ENCODE measurements at places on chromosomes 5 and 9. TPM values are rescaled to one million over a fixed set of nuclear protein-coding genes. Genes with fewer than 3 reads are reported as not detected.

Gene SLCO6A1
- not detected for polyA plus RNA-seq

- no peak for DNase-seq
Observed at GRCh38 chr5:98471458-98471857, 302.0 kb upstream of the RGMB start.

DNA sequence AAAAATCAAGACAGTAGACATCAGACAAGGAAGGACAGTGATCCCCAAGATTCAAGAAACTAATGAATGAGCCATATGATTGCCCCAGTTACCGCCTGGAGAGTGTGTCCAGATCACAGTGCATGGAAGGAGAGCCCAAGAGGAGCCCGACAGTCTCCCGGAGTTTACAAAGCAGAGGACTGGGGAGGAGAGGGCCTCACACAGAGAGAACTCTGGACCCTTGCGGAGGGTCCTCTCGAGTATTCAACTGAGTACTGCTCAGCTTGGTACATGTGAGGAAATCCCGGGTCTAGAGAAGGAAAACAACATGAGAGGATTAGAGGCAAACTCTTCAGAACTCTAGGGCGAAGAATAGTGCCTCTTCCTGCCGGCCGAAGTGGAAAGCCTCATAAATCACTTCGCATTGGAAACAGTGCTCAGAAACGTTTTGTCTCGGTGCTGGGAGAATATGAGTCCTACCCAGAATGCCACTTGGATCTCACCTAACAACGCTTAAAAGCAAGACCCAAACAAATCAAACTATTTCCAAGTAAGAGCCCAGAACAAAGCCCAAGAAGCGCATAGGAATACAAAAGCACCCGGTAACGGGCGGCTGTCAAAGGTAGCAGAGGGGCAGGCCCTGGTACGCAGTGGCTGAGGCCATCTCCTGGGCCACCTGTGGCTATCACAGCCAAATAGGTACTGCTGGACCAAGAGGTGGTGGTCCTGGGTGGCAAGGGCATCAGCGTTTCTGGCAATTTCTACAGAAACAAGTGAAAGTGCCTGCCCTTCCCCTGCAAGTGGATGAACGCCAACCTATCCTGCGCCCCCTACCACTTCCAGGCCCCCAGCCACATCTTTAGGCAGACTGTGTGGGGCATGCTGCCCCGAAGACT is 36.0 kb downstream of the FAM78A start:
- DNase-seq, result no peak

- peak; percentile 86 for DNase-seq
Observed at GRCh38 chr5:114782869-114783268, 386.8 kb downstream of the TRIM36 start.

Gene NDST1
- 45.9 TPM for polyA plus RNA-seq

DNA sequence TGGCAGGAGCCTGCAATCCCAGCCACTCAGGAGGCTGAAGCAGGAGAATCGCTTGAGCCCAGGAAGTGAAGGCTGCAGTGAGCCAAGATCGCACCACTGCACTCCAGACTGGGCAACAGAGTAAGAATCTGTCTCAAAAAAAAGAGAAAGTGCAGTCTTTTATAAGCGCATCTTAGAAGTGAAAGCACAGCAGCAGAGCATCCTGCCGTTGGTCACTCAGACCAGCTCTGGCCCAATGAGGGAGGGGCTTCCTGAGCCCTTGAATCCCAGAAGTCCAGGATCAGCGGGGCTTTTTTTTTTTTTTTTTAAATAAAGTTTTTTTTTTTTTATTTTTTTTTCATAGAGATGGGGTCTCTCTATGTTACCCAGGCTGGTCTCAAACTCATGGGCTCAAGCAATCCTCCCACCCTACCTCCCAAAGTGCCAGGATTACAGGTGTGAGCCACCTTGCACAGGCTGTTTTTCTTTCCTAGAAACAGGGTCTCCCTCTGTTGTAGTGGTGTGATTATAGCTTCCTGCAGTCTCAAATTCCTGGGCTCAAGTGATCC is 42.3 kb downstream of the NAIF1 start:
- DNase-seq, result no peak

DNA sequence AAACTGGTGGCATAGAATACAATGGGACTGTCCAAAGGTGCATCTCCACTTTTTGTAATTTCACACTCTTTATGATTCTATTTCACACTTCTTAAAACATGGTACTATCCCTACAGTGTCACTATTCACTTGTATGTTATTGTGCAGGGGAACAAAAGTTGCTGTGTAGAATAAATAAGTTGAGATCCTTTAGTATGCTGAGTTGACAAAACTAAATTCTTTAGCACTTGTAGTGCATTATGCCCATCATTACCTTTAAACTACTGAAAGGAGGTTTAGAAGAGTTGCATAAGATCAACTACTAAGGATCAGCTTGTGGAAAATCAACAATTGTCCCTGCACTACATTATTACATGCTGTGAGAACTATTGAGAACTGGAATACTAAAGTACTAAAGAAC is 1380.9 kb downstream of the PTPRD start:
- DNase-seq, result no peak
